ENCODE measurements at places on chromosomes 4 and X.

- DNase-seq: no peak
Observed at GRCh38 chrX:115895678-115896329, 274.7 kb upstream of the AGTR2 start.

DNA sequence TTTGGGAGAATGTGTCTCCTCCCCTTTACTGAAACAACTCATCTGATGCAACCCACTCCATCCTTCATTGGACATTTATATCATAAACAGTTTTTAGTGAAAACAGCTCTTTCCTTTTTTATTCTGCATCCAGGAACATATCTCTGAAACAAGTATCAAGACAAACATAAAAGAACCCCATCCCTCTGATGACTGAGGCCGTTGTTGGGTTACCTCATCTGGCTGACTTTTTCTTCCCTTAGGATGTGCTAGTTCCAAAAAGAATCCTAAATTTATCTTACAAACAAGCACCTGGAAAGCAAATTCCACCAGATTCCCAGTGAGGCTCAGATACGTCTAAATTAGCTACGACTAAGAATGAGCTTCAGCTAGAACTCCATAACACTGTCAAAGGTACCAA is 483.7 kb upstream of the INTU start:
- DNase-seq: no peak

GRCh38 chr4:99654361-99654761 is 3.3 kb downstream of the C4orf54 start:
- no peak for DNase-seq

- DNase-seq: no peak
Observed at GRCh38 chr4:103451341-103451740, 253.2 kb upstream of the CENPE start.

- DNase-seq: no peak
Observed at GRCh38 chr4:87962398-87963146, 12.9 kb upstream of the SPP1 start.

- DNase-seq: no peak
Observed at GRCh38 chr4:3742610-3743009, 23.6 kb upstream of the ADRA2C start.

GRCh38 chrX:9293051-9293496 is 171.8 kb upstream of the TBL1X start:
- DNase-seq: no peak

- DNase-seq: no peak
Observed at GRCh38 chr4:140829825-140830224, 73.6 kb upstream of the TBC1D9 start.

DNA sequence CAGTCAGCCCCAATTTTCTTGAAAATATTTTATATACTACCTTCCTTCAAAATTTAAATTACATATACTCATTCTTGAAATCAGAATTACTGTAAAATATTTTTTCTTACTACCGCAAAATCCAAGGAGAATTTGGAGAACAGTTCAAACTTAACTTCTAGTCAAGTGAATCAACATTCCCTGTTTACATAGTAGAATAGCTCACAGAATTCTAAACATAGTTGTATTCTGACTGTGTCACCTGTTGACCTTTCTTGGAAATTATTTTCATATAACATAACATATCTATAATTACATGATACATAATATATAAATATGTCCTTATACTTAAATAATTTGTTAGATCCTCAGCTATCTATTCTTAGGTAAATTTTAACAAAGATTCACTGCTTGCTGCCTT is 31.0 kb upstream of the FGF5 start:
- no peak for DNase-seq

GRCh38 chr4:153683763-153684181 is 308 bp upstream of the TLR2 start:
- DNase-seq: no peak

DNA sequence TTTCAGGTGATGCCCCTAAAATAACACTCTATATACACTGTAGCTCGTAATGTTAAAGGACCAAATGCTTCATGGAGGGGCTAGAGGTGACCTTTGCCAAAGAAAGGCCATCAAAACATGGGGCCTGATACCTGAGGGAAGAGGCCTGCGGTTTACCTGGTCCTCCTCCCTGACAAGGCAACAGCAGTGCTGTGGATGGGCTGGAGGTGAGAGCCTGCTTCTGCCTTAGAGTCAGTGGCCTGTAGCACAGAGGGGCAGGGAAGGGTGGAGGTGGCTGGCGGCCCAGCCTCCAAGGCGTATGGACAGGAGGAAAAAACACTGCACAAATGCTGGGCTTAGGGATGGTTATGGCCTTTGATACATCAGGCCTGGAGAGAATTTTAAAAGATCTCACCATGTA is 137.8 kb upstream of the USP38 start:
- DNase-seq: no peak
